ENCODE measurements at places on chromosomes 12 and 14.

DNA sequence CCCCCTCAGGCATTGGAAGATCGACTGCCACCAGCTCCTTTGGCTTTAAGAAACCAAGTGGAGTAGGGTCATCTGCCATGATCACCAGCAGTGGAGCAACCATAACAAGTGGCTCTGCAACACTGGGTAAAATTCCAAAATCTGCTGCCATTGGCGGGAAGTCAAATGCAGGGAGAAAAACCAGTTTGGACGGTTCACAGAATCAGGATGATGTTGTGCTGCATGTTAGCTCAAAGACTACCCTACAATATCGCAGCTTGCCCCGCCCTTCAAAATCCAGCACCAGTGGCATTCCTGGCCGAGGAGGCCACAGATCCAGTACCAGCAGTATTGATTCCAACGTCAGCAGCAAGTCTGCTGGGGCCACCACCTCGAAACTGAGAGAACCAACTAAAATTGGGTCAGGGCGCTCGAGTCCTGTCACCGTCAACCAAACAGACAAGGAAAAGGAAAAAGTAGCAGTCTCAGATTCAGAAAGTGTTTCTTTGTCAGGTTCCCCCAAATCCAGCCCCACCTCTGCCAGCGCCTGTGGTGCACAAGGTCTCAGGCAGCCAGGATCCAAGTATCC, 288.7 kb downstream of the NAV3 start:
- DNase-seq, result no peak

DNA sequence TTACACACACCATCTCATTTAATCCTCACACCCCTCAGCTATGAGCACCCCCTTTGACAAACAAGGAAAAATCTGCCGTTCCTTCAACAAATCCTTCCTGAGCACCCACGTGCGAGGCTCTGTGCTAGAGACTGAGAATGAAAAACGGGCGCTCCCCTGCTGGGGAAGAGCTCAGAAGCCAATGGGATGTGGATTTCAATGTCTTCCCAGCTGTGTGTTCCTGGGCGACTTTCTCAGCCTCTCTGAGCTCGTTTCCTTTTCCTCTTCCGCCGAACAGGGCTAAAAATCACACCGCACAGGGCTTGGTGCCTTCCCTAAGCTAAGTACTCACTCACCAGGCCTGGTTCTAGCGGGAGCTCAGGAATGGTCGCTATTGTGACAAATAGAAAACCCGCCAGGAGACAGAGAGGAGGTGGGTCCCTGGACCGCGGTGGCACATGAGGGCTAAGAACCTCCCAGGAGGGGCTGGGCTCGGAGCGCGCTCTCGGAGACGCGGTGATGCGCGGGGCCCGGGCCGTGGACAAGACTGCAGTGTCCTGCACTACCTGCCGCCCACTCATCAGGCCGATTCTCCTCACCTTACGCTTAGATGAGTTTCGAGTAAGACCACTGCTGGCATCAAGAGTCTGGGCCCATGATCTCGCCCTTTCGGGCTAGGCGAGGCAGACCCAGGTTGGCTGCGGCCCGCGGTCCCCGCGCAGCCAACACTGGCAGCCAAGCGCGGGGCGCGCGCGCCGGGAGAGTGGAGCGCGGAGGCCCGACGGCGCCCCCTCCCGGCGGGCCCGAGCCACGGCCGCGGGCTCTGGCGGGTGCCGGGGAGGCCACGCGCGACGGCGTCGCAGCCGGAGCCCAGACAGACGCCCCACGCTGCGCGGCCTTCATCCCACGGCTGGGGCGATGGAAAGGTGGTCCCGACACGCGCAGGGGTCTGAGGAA, 17.0 kb downstream of the ZDHHC22 start:
- peak; percentile 70 for DNase-seq

GRCh38 chr12:27498149-27498548, 25.9 kb upstream of the PPFIBP1 start:
- no peak for DNase-seq

GRCh38 chr12:29023436-29024076, 125.5 kb upstream of the FAR2 start:
- no peak for DNase-seq

GRCh38 chr12:50515587-50515986, 10.8 kb downstream of the DIP2B start:
- DNase-seq, result no peak

DNA sequence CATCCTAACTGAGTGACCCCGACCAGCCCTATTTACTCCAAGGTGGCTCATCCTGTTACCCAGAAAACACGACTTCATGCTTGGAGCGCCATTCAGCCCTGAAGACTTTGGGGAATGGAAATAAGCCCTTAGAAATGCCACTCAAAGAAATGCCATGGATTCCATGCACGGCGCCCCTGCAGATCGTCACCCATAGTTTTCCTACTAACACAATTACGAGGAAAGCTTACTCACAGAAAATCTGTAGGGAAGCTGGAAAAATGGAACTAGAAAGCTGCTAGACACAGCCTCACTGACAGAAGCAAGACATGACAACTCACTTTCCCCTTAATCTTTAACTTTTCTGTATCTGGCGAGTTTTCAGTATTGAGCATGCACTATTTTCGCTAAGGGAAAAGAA, 19.5 kb downstream of the NUAK1 start:
- DNase-seq, result no peak

DNA sequence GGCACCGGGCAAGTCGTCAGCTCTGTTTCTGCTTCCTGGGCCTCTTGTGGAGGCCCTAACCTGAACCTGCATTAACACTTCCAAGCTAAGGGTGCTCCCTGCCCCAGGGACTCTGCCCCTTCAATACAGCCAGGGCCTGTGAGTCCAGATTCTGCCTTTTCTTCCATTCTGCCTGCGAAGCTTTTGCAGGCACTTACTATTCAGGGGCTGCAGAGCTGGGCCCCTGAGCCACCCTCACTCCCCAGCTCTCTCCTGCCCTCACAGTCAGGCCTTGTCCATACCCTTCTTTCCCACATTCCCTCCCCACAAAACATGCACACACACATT, 101.1 kb downstream of the ZFP36L1 start:
- DNase-seq, result no peak

GRCh38 chr12:78562368-78563205, 302.0 kb upstream of the SYT1 start:
- no peak for DNase-seq

GRCh38 chr12:81086342-81086741, 8.5 kb downstream of the ACSS3 start:
- no peak for DNase-seq

GRCh38 chr12:15116086-15116485, 105.1 kb downstream of the RERG start:
- no peak for DNase-seq

- no peak for DNase-seq
Observed at GRCh38 chr14:55075628-55076175, 24.3 kb downstream of the MAPK1IP1L start.

DNA sequence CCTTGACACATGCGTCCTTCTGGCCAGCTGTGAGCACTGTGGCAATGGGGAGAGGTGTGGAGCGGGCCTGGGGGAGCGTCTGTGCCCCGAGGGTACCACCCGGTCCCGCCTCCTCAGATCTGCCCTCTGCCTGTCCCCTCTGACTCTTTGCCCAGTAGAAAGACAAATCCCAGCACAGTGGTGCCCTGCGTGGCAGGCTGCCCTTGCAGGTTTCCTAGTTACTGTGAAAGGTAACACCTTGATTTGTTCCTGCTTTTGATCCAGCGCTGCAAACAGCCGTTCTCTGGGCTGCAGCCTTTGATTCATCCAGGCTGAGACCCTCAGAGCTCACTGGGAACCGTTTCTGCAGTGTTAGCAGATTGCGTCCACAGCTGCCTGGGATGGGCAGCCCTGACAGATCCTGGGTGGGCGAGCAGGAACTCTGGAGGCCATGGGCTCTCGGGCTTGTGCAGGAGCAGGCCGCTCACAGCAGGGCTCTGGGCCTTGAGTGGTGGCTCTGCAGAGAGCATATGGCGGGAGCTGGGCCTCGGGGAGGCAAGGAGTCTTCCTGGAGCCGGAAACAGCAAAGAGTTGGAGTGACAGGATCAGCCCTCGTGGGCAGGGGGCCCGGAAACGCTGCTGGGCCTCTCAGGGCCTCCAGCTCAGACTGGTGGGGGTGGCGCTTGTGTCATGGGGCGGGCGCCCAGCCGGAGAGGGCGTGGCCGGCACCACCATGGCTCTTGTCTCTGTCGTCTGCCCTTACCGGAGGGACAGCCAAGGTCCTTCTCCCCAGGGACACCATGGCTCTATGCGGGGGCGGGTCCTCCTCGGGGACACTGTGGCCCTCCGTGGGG, 16.6 kb downstream of the FBRSL1 start:
- no peak for DNase-seq

- DNase-seq, result no peak
Observed at GRCh38 chr14:47149326-47149725, 497.7 kb upstream of the RPL10L start.

- DNase-seq, result no peak
Observed at GRCh38 chr14:52150162-52150561, 81.3 kb upstream of the NID2 start.

DNA sequence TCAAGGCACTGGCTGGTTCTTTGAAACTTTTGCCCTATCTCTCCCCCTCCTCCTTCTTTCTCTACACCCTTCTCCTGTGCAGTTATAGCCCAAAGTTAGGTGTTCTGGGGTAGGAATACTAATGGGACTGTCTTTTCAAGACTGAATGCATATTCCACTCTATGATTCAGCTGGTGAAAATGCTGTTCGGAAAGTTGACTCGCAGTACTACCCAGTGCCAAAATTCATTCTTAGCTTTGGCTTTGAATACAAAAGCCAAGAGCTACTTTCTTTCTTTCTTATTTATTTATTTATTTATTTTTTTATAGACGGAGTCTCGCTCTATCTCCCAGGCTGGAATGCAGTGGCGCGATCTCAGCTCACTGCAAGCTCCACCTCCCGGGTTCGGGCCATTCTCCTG, 249.2 kb downstream of the ETNK1 start:
- no peak for DNase-seq

- no peak for DNase-seq
Observed at GRCh38 chr14:29643433-29644211, 284.0 kb downstream of the PRKD1 start.

DNA sequence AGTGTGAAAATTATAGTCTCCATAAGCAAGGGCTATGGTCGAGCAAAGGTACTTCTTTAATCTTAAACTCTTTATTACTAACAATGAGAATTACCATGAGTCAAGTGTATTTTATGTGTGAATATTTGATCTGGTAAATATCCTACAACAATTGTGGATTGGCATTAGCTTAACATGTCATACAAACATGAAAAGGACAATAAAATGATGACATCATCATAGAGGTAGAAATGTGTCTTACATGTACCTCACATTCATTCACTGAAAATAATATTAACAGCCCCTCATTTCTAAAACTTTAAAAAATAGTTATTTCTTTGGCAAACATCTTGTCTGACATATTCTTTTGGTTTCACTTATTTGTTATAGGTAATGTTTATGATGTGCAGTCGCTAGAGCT, 355.0 kb downstream of the NAV3 start:
- no peak for DNase-seq

GRCh38 chr14:56515739-56516138, 63.9 kb upstream of the TMEM260 start:
- no peak for DNase-seq

DNA sequence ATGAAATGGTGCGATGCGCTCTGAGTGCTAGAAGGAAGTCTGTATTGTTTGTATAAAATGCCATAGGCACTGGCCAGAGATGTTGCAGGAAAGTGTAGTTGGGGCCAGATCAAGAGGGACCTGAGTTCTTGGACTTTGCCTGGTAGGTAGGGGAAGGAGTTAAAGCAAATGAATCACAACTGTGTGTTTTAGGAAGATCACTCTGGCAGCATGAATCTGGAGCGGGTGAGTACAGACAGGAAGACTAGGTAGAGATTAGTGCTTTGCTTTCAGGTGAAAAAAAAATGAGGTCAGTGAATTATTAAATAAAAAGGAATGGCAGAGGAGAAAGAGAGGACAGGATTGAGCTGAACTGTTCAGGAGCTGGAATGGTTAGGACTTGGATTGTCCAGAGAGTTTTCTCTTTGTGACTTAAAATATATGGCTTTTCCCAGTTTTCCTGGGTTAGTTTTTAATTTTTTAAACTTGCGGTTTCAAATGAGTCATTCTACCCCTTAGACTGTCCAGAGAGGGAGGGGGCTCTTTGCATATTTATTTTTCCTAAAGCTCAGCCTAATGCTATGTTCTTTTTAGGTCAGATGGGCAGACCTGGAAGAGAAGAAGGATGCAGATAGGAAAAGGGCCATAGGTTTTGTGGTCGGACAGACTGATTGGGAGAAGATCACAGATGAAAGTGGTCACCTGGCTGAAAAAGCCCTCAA, 41.1 kb downstream of the PROX2 start:
- DNase-seq, result no peak

DNA sequence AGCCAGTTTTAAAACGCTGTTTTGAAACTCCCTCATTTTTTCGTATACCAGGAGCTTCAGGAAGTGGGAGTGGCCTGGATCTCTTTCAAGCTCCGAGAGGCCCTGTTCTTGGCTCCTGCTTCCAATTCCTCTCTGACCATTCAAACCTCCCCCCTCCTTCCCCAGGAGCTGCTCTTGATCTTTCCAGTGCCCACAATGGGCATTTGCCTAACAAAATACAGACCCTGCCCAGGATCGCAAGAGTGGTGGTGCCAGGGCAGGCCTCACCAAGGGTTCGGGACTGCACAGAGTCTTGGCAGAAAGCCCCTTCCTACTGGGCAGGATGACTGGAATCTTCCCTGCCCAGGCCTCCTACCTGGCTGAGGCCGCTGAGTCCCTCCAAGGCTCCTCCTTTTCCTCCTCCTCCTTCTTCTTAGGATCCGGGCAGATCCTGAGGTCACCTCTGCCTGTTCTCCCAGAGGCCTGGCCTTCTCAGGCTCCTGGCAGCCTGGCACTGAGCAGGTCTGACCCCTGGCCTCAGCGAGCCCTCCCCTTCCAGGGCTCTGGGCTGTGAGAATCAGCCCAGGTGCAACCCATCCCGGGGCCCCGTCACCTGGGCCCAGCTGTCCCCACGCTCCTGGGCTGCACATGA, 46.9 kb upstream of the NOS1 start:
- peak; percentile 3 for DNase-seq

DNA sequence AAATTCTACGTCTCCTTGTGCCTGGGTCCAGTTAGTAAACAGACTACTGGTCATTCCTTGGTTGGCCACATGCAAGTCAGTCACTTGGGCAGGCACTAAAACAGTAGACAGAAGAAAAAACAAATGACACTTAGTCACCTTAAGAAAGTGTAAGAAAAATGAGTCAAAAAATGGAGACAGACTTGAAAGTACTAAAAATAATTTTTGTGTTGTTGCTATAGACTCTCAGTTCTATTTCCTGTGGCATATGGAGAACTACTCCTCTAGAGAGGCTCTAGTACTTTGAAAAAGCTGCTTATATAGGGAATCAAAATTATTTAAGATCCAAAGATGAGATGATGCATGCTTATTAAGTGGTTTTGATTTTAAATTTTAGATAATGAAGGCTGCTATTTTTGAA, 56.0 kb downstream of the PTPRB start:
- DNase-seq, result no peak

- DNase-seq, result peak; percentile 11
Observed at GRCh38 chr14:52835122-52835903, 43.9 kb upstream of the GNPNAT1 start.

GRCh38 chr12:85654456-85654840, 181.8 kb downstream of the RASSF9 start:
- no peak for DNase-seq

Measured in NCI-H1092 (cell line).